ENCODE measurements at places on chromosomes 1 and 21.

DNA sequence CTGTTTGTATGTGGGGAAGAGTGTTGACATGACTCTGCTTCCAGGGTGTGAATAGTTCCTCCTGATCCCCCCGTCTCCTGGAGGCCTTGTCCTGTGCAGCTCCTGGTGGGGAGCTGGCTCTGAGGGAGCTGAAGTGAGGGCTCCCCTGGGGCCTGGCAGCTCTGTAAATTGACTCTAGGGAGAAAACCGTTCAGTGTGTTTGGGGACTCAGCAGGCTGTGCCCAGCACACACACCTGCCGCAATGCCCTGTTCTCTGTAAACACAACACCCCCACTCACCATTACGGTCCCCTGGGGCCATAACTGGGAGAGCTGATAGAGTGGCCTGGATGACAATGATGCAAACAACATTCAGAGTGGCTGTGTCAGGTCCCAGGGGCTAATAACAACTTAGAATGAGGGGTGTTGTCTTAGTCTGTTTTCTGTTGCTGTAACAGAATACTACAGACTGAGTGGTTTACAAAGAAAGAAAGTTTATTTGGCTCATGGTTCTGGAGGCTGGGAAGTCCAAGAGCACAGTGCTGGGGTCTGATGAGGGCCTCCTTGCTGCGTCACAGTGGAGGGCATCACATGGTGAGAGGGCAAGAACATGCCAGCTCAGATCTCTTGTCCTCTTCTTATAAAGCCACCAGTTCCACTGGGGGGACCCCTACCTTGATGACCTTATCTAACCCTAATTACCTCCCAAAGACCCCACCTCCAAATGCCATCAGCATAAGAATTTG lies 15.3 kb downstream of the ADORA1 start:
- no peak for DNase-seq

DNA sequence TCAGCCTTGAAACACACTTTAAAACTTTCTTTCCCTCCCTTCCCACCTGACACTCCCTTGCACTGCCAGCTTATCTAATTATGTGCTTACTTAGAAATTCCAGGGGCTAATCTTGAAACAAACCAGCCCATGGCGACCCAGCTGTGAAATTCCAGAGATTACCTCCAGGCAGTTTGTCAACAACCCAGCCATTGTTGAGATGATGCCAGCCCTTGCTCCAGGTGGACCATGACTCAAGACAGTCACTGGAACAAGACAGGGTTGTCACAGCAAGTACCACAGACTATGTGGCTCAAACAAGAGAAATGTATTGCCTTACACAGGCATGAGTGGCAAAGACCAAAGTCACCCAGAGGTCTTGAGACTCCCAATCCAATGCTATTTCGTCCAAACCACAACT lies 7.9 kb downstream of the FYB2 start:
- DNase-seq, result no peak

DNA sequence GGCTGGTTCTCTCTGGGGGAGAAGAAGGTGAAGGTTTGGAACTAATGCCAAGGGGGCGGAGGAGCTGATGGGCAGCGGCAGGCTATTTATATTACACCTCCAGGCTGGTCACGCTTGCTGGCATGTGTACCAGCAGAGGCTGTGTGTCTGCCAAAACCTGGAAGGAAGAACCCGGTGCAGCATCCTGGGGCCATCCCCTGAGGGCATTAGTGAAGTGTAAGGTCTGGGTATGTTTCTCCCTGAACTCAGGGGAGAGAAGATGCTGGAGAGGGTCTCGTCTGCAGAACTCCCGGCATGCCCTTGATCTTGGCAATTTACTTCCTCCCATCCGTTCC lies 5.3 kb downstream of the DISP3 start:
- no peak for DNase-seq

DNA sequence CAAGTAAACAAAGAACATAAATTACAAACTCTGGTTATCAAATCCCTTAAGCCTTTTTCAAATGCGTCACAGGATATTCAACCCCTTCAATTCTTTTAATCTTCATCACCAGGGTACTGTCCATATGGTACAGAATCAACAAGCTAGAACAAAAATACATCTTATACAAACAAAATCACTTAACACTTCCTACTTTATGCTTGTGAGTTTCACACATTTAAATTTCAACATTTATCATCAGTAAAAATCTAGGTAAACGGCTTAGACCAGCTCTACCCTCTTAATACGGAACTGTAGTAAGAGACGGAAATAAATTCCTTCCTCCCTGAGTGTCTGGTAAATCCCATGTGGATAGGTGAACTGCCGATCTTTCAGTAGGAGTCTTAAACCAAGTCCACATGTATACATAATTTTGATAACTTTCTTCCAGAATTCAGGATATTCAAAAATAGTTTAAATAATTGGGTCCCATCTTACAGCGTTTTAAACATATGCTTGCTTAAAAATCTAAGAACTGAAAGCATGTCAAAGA lies 1.0 kb downstream of the CCDC181 start:
- DNase-seq, result no peak

- DNase-seq, result no peak
These were observed 127.2 kb downstream of the FOXD2 start for GRCh38 chr1:47565092-47565491.

- DNase-seq, result no peak
These were observed 531.9 kb downstream of the PTPRC start for GRCh38 chr1:199170711-199171110.

- no peak for DNase-seq
These were observed 183.5 kb upstream of the ADGRL4 start for GRCh38 chr1:79190074-79190473.

- no peak for DNase-seq
These were observed 39.6 kb downstream of the MAP10 start for GRCh38 chr1:232844791-232845190.

- DNase-seq, result no peak
These were observed 8.6 kb downstream of the FHAD1 start for GRCh38 chr1:15255582-15256149.

DNA sequence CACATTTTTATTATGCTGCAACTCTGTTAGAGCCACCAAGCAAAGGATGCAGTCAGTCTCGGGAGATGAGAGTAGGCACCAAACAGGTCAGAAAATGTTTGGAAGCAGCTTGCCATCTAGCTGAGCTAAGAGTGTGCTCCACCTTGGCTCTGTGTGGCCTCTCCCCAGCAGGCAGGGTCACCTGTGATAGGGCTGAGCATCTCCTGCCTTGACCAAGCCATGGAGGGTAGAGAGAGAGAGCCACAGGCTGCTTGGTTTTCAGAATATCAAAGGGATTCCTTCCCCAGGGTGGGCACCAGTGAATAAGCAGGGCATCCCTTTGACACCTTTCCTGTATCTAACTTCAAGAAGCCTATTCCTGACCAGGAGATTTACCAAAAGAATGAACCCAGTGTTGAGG lies 135.5 kb downstream of the SDCCAG8 start:
- DNase-seq, result no peak

DNA sequence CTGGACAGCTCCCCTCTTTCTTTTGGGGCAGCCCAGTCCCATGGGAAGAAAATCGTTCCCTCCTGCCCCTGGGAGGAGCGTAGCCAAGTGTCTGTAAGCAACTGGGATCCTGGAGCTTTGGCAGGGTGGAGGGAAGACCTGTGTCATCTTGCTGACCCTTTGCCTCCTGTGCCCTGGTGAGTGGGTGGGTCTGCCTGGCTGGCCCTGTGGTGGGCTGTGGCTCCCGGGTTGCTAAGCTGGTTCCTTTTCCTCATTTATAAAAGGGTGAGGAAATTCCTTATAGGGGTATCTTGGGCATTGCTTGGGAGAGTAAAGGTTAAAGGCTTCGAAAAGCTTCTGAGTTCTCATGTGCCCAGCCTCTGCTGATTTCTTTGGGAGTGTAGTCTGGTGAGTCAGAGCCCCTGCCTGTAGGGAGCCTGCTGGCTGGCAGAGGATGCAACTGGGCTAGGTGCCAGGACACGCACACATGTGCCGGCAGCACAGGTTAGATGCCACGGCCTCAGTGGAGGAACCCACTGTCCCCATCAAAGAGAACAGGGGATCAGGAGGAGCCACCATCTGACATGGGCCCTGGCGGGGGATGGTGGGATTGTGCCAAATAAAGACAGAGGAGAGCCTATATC lies 85.2 kb downstream of the ARHGEF10L start:
- DNase-seq, result no peak

GRCh38 chr1:52239708-52240001 lies 97.8 kb downstream of the ZFYVE9 start:
- DNase-seq, result no peak

DNA sequence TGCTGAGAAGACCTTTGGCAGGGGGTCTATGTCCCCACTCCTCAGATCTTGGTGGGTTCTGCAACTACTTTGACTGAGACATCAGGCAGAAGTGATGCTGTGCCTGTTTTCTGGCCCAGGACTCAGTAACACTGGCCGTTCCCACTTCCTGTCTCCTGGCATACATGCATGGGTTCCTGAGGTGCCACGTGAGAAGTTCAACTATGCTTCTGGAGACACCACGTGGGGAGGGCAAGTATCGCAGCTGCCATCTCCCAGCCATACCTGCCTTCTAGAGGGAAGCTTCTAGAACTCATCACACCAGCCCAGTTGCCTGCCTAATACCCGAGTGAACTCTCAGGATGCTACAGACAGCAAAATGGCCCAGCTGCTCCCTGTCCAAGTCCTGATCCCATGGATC lies 65.8 kb downstream of the TRABD2B start:
- peak; percentile 71 for DNase-seq

- peak; percentile 14 for DNase-seq
These were observed 65.7 kb downstream of the NENF start for GRCh38 chr1:212498283-212499040.

DNA sequence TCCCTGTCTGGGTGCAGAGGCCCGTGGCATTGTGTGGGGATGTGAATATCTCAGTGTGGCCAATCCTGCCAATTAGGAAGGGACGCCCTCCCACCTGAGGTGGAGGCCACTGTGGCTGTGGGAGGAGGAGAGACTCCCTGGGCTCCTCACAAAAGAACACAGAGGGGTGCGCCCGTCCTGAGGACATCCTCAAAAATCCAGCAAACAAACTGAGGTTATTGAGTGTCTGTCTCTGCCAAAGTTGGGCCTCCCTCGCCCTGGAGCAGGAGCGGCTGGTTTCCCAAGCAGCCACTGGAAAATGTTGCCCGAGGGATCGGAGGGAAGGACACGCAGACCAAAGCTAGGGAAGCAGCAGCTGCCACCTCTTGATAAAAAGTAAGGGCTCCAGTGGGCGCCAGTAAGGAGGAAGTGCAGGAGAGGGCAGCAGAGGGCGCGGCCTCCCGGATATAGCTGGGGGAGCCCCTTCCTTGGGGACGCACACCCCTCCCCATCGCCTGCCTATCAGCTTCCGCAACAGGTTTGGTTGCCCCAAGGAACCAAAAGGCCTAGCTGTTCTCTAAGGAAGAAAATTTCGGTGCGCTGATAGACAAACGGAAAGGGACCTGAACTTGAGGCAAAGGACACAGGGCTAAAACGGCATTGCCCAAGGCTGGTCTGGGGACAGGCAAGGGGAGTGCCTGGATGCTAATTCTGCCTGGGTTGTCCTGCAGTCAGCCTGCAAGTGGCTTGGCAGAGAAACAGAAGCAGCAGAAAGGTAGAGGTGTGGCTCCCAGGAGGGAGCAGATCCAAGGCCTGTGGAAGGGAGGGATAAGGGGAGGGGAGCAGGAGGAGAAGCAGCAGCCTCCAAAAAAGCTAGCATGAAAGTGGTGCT lies 1.7 kb upstream of the GRIK3 start:
- no peak for DNase-seq

GRCh38 chr1:182259968-182260367 lies 131.6 kb downstream of the GLUL start:
- no peak for DNase-seq

- DNase-seq, result no peak
These were observed 190.4 kb downstream of the RHOU start for GRCh38 chr1:228925691-228926090.

GRCh38 chr21:34074283-34075090 lies 1.1 kb downstream of the MRPS6 start:
- no peak for DNase-seq

- no peak for DNase-seq
These were observed 180.3 kb upstream of the DMRTA2 start for GRCh38 chr1:50603274-50604271.
